ENCODE measurements at places on chromosomes 12 and 14.

GRCh38 chr14:81033698-81034240, 78.3 kb downstream of the TSHR start:
- DNase-seq = no peak

DNA sequence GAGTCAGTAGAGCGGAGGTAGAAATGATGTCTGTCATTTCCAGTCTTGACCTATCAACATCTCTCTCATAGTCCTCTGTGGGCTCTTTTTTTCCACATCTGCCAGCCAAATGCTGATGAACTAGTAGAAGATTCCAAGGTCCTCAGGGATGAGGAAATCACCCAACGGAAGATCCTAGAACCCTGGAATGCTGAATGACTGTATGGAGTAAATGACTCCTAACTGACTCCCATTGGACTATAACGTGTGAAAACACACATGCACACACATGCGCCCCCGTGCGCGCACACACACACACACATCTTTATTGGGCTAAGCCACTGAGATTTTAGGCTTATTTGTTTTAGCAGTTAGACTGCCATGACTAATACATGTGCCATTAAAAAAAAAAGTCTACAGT, 159.2 kb downstream of the MYRFL start:
- no peak for DNase-seq

DNA sequence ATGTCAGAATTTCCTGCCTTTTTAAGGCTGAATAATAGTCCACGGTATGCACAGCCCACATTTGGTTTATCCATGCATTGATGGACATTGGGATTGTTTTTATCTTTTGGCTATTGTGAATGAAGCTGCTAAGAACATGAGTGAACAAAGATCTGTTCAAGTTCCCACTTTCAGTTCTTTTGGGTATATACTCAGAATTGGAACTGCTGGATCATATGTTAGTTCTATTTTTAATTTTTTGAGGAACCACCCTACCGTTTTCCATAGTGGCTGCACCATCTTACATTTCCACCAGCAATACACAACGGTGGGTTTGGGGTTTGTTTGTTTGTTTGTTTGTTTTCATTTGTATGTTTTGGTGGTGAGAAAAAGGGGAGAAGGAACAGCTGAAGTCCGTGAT, 6.4 kb downstream of the GPR68 start:
- DNase-seq = no peak

DNA sequence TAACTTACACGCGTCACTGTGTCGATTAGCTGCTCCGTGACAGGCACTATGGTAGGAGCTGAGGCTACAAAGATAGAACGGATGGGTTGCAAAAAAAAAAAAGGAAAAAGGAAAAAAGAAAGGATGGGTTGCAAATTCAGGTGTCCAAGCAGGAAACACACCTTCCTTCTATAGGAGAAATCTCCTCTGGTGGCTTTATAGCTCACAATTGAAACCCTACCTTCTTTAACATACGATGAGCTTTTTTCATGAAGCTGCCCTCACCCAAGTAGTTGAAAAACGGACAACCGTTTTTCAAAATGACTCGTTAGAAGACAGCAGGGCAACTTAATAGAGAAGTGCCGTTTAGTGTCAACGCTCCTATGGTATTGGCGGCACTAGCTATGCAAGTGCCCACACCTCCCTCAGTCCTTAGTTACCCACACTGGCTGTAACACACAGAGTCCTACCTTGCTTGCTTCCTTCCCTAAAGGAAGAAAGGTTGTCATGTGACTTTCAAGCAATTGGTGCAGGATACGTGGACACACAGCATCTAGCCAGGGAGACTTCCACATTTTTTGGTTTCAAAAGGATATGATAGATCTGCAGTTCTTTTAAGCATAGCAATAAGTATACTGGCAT, 682 bp upstream of the TRIP11 start:
- DNase-seq = no peak

- DNase-seq = no peak
Observed at GRCh38 chr14:57487771-57488170, 5.9 kb downstream of the CCDC198 start.

- DNase-seq = no peak
Observed at GRCh38 chr14:91237219-91237618, 7.3 kb downstream of the GPR68 start.

GRCh38 chr14:64704143-64704742, at the start of gene PLEKHG3:
TSS of gene PLEKHG3 (plus strand) at chr14:64704424. CDS start at chr14:64727632, 23,208 bp downstream.
- no peak for DNase-seq

DNA sequence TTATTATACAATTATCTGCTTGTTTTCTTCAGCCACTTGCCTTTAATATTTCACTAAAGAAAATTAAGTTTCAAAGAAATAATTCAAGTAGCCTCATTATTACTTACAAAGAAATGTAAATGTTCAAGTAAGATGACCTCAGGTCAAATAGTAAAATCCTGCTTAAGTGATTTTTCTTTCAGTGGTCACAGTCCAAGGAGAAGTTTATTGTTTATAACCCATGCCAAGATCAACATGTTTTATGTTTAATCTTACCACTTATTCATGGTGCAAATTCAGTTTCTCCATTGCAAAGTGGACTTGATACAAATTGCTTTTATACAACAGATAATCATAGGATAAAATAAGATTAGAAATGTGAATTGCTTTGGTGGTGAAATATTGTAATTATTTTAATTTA, 370.2 kb upstream of the FLRT2 start:
- DNase-seq = no peak
